ENCODE measurements at places on chromosomes 5 and 9.

DNA sequence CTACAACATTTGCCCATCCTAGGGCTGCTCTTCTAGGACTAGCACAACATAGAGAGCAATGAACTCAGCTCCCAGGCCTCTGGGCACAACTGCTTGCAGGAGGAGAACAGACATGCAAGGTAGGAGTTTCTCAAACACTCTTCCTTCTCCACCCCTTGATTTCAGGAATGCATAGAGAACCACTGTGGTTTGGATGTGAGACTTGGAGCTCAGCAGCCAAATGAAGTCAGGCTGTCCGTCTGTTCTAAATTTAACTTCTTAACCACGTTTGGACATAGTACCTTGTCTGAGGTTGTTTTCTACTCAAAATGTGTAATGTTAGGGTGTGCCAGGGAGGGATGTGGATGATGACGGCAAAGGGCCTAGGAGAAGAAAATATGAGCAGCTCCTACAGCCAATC, 515.1 kb upstream of the TNC start:
- DNase-seq: no peak

GRCh38 chr5:108461628-108462367, 79.9 kb upstream of the FBXL17 start:
- DNase-seq: no peak

GRCh38 chr5:39132128-39132447, 57.9 kb upstream of the RICTOR start:
- DNase-seq: no peak

- peak; percentile 47 for DNase-seq
These were observed 68.5 kb upstream of the SLC25A51 start for GRCh38 chr9:37972351-37972848.

- no peak for DNase-seq
These were observed 62.5 kb upstream of the RNF130 start for GRCh38 chr5:180133971-180134508.

DNA sequence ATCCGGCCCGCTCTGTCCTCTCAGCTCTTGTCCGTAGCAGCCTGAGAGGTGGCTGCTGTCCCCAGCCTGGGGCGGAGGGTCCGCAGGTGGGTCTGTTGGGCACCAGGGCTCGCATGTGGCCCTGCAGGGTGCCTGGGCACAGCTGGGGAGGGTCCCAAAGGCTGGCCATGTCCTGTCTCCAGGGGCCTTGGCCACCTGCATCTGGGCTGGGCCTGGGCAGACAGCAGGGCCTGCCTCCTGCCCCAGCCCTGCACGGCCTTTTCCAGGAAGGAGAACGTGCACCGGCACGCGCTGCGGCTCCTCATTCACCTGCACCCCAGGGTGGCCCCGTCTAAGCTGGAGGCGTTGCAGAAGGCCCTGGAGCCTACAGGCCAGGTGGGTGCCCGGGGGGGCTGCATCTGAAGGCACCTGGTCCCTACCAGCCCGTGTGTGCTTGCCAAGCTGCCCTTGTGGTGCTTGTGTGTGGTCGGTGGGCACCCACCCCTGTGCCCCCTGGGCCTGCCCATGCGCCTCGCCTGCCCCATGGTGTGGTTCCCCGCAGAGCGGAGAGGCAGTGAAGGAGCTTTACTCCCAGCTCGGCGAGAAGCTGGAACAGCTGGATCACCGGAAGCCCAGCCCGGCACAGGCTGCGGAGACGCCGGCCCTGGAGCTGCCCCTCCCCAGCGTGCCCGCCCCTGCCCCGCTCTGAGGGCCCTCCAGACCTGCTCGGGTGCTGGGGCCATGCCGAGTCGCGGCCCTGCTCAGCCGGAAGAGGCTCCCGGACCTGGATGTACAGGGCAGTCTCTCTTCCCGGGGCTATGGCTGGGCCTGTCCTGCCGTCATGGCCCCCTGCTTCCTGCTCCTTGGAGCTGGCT, 5.1 kb upstream of the TOR4A start:
- no peak for DNase-seq

DNA sequence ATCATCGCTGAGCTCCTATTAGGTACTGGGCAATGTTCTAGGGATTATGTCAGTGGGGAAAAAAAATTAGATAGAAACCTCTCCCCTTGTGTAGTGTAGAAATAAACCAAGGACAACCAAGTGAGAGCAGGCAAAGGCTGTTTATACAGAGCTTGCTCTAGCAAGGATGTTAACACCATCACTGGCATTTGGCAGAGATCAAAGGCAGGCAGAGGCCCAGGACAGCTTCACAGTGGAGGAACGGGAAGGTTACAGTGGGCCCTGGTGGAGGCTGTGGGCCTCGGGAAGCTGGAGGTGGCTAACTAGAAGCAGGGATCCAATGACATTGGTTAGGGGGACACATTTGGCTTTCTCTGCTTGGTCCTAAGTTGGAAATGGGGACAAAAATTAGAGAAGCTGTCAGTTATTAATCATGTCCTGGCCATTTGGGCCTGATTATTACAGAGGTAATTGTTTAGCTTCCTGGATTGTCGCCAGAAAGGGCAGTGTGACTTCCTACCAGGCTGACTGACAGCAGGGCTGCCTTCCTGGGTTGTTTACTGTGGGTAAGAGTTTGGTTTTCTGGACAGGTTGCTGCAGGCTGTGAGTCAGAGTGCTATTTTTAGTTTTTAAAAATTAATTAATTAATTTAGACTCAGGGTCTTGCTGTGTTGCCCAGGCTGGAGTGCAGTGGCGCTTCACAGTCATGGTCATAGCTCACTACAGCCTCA, 259.3 kb downstream of the ROR2 start:
- peak; percentile 73 for DNase-seq

DNA sequence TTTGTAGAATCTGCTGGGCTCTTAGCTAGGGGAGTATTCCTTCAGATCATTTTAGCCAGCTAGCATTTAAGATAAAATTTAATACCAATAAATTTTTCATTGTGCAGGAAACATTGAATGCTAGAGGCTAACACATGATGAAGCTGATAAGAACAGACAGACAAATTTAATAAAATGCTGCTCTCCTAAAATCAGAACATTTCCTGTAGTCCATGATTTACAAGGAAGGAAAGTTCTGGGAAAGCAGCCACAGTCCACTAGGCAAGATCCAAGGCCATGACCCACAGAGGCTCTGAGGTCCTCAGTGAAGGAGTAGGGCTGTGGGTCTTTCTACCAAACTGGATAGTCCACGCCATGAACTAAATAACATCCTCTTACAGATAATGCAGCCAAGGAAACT, 253.0 kb downstream of the ICE1 start:
- DNase-seq: no peak

GRCh38 chr5:74085782-74086181, 459.8 kb downstream of the ARHGEF28 start:
- DNase-seq: no peak

DNA sequence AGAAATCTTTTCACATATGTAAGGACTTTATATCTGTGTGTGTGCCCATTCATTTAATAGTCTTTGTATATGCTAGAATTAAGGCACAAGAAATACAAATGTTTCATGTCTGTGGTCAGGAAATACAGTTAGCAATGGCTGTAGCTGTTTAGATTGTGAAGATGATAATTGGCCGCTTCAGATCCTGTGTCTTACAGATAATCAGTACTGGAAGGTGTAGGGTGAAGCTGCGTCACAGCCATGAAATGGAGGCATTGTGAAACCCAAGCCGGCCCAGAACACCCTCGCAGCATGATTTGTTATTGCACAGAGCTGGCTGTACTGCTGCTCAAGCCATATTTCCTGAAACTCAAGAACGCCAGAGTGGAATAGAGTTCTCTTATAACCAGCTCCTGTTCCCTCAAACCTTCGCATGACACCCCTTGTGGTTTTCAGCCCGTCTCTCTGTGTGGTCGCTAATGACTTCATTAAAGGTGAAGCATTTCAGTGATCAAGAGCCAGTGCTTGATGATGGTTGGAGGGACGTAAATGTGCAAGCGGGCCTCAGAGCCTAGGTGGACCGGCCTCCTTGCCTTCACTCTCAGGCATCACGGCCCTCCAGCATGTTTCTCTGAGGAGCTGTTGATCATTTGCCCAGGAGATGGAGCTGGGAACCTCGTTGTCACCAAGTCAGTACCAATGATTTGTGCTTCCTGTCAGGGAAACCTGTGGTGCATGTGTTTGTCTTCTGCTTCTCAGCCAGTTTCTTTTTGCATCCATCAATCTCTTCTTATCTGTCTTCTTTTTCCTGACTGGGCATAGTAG, 80.1 kb downstream of the F2RL2 start:
- DNase-seq: no peak

DNA sequence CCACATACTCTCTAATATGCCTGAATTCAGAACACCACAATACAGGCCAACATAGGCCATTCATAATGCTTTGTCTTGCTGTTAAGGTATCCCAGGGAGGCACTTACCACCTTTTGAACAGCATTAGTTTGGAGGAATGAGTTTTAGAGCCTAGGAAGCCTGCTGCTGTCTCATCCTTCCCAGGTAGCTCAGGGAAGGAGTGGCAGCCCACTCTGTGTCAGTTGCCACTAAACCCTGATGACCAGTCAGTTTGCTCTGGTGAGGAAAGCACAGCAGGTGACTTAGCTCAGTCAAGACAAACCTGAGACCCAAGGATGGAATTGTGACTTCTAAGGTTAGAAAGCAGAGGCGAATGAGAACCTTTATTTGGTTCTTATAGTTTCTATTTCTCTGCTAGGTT, 337.4 kb upstream of the ATP10B start:
- DNase-seq: no peak

GRCh38 chr5:144173766-144174165, 3.1 kb downstream of the KCTD16 start:
- DNase-seq: no peak

DNA sequence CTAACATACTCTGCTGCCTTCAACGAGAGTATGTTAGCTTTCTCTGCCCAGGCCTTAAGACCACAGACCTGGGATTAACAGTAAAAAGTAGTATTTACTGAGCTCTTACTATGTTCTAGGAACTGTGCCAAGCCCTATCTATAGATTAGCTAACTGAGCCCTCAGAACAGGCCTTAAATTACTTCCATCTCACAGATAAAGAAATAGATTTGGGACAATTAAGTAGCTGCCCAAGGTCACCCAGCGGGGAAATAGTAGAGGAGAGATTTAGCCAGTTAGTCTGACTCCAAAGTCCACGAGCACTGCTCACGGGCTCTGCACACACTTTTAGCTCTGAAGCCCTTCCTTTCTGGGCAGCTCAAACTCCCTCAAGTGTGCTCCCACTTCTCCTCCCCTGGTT, 64.5 kb upstream of the EQTN start:
- DNase-seq: no peak

DNA sequence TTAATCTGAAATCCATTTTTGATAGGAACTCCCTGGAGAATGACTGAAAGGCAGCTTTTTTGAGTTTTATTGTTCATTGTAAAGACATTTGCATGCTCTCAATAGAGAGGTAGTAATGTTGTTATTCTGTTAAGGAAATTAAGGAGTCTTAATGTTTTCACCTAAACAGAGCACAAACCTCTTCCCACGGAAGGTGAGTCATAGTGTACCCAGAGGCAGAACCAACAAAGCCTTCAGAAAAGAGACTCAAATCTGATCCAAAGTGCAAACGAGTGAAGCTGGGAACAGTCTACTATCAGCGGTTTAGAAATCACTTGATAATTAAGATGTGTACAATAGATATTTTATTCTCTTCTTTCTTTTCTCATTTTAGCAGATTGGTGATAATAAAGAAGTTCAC, 470.5 kb downstream of the PLK2 start:
- peak; percentile 85 for DNase-seq

GRCh38 chr9:70427161-70427945, 12.9 kb upstream of the KLF9 start:
- no peak for DNase-seq

DNA sequence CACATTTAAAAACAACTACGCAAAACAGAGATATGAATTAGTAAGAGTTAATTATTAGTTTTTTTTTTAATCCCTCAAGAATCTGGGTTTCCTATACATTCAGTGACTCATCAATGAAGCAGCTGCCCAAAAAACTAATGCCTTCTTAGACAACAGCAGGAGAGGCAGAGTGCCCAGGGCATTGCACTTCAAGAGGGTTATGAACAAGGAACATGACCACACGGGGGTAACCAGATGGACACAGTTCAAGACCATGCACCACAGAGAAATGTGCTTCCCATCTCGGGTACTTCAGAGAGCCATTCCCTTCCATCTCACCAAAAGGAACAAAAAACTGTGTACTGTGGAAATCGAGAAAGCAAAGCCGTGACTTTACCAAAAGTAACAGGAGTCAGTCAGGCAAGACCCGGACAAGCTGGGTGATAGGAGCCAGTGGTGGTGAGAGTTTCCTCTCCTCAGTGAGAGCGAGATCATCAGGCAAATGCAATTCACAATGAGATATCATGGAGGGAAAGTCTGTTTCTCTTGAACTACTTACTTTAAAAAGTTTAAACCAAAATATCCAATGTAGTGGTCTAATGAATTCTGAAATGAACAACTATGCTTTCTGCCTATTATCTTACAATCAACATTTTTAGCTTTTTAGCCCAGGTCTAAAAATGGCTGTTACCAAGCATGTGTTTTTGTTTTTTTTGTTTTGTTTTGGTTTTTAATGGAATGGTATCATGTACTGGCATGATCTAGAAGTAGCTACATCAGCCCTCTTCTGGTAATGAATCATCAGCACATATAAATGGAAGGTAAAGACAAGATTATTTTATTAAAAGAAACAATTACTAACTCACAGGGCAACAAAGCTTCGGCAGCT, 192.1 kb downstream of the TSSK1B start:
- DNase-seq: no peak

GRCh38 chr5:127025467-127025866, 4.9 kb downstream of the MARCHF3 start:
- no peak for DNase-seq

DNA sequence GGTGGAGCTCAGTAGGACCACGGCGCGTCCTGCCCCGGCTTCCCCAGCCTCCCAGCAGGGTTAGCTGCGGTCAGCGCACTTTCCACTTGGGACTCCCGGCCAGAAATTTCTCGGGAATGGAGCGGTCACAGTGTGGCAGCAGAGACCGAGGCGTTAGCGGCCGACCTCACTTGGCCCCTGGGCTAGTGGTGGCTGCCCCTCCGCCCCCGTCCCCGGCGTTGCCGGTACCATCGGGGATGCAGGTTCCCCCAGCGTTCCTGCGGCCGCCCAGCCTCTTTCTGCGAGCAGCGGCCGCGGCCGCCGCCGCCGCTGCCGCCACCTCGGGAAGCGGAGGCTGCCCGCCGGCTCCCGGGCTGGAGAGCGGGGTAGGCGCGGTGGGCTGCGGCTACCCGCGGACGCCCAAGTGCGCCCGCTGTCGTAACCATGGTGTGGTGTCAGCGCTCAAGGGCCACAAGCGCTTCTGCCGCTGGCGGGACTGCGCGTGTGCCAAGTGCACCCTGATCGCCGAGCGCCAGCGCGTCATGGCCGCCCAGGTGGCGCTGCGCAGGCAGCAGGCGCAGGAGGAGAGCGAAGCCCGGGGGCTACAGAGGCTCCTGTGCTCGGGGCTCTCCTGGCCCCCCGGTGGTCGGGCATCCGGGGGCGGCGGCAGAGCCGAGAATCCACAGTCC, 460 bp downstream of the DMRTA1 start:
- DNase-seq: peak; percentile 63

DNA sequence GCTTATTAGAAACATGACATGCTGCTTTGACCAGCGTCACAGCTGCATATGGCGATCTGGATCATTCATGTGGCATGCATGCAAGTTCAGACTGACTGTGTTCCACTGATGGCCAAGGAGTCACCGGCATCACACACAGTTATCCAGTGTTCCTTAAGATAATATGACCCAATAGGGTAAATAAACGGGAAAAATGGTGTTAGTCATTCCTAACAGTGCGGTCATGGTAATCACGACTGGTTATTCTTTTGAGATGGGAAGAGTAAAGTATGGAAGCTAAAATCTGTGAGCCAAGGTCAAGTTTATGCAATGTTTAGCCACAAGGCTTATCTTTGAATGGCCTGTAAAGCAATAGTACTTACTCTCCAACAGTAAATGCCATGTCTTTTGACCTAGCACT, 29.3 kb upstream of the LVRN start:
- no peak for DNase-seq

- DNase-seq: no peak
These were observed 33.0 kb downstream of the USP20 start for GRCh38 chr9:129868023-129868871.

All from dermis blood vessel endothelial cell (primary cell).